ENCODE measurements at places on chromosomes 11 and 22.
A peak's percentile ranks its signal among the peaks of the same experiment; 100 is the strongest.

DNA sequence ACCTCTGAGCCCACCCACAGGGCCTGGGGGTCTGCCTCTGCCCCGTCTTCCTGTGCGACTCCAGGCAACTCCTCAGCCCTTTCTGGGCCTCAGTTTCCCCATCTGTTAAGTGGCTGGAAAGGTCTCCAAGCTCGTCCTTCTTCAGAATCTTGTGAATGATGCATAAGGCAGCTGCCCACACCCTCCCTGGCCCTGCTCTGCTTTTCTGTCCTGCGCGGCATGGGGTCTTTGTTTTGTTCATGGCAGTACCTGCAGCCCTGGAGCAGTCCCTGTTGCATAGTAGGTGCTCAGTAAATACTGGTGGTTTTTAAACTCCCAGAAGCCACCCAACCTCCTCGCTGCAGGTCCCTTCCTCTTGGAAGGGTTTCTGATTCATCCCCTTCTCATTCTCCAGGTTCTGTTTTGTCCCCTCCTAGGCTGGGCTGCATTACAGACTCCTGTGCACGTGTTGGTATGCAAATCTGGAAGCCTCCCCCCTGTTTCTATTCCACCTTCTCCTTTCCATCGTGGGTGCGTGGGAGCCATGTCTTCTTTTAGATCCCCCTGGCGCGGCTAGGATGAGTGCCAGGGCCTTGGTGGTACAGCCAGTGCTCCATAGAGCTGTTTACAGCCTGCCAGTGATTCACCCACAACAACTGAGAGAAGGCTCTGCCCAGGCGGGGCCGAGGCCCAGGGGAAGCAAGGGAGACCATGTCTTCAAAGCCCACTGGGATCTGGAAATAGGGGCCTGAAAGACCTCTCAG, 19.3 kb upstream of the SYT7 start:
- DNase-seq = no peak

DNA sequence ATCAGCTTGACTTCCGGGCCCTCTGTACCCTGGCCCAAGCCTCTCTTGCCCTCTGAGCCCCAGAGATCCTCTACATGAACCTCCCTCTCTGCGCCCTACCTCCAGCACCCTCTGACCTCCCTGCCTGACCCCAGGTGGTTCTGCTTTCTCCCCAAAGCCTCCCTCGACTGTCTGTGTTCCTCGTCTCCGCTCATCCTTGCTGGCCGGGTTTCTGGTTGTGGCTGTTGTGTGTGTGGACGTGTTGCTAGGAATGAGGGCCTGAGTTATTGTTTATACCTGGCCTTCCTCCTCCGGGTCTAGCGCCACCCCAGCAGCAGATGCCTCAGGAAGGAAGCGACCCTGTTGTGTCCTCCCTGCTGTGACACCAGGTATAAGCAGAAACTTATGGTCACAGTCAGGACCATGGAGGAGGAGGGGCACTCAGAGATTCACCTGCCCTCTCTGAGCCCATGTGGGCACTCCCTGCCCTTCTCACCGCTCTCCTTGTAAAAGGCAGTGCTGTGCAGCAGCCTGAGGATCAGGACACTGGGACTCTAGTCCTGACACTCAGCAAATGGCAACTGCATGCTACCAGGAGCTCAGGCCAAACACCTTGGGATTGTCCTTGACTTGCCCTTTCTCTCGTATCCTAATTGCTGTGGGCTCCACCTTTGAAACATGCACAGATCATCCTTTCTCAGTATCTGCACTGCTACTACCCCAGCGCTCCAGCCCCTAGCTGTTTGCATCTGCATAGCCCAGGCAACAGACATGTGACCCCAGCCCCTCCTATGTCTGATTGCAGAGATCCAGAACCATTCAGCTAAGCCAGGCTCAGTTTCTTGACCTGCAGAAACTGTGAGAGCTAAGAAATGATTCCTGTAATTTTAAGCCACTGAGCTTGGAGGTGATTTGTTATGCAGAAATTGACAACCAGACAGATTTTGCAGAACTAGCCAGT, 140.1 kb downstream of the ST3GAL4 start:
- DNase-seq = no peak

DNA sequence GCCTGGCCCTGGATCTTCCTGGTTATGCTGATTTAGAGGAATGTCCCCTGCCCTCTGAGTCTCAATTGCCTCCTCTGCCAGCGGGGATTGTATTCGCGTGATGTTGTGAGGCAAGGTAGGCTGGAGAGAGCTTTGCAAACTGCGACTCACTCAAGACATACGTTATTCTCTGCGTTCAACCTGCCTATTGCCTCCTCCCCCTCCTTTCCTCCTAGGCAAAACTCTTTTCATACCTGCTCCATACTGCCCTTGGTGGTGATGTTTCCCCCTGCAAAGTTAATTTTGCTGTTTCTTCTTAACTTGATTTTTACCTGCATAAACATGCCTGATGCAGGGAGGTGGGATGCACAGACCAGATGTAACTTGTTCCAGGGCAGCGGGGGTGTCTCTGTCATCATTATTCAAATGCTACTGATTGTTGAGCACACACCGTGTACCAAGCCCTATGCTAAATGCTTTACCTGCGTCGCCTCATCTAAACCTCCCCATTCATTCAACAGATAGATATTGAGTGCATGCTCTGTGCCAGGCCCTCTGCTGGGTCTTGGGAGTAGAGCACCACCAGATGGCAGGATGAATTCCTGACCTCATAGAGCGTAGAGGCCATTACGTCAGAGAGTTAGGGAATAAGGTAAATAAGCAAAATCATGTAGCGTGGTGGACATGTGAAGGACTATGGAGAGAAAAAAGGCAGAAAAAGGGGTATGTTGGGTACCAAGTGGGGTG, 29.0 kb downstream of the SGSM1 start:
- DNase-seq = peak; percentile 55

DNA sequence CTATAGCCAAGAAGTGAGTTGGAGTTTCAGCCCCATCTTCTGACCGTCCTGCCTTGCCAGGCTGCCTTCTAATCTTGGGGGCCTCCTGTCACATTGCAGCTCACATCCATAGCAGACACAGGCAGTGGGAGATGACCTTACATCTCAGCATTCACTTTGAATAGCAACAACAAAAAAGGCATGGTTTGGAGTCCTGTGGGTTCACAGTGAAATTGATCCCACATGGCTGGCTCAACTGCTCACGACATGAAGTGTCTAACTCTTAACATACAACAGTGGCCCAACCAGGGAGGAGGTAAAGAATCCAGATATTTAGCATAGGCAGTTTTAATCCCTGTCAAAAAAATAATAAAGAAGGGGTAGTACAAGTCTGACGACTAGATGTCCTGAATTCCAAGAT, 38.1 kb downstream of the DBX1 start:
- DNase-seq = no peak

GRCh38 chr11:5910540-5910939, 17.5 kb downstream of the OR52E5 start:
- DNase-seq = no peak

GRCh38 chr22:37419969-37420685, 7.2 kb downstream of the ELFN2 start:
- DNase-seq = no peak

- peak; percentile 82 for DNase-seq
Observed at GRCh38 chr22:35892192-35892591, 136.4 kb downstream of the RBFOX2 start.

Data from dermis microvascular lymphatic vessel endothelial cell (primary cell).